ENCODE measurements at places on chromosomes 11 and 22.

GRCh38 chr11:92740276-92740675 is 229.2 kb upstream of the MTNR1B start:
- no peak for DNase-seq

- DNase-seq: no peak
These were observed 60.5 kb downstream of the CEP164 start for GRCh38 chr11:117387992-117388755.

DNA sequence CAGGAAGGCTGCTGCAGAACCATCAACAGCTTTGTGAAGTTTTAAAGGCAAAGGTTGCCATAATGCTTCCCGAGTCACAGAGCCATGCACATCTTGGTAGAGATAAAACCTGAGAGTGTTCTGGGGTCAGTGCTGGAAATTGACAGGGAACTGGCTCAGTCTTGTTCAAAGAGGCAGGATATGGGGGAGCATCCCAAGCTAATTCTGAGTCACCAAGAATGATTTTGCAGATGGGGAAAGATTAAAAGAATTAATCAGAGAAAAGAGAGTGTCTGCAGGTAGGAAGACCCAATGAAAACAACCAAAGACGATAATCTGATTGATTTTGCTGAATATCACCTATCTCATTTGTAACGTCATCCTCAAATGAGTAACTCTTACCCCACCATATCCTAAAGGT is 99.9 kb upstream of the CD44 start:
- no peak for DNase-seq

- no peak for DNase-seq
These were observed 72.2 kb downstream of the CCDC73 start for GRCh38 chr11:32722255-32722654.

- no peak for DNase-seq
These were observed 21.4 kb downstream of the XRRA1 start for GRCh38 chr11:74927496-74927895.

GRCh38 chr11:76207642-76208401 is 1.5 kb upstream of the WNT11 start:
- no peak for DNase-seq

DNA sequence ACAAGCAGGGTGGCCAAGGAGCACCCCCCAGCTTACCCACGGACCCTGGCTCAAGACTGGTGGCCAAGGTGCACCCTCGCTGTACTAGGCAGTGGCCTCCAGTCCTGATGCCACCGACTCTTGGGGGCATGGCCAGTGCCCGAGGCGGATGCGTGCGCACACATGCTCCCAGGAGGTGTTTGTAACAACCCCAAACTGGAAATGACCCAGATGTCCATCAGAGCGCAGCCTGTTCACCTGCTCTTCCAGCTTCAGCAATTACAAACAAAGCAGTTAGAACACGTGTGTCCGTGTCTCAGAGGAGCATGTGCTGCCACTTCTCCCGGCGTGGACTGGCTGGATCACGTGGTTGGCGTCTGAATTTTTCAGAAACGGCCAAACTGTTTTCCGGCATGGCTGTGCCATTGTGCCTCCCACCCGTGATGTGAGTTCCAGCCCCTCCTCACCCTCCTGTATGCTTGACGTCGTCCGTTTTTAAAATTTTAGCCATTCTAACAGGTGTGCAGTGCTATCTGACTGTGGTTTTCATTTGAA is 7.1 kb upstream of the MUC6 start:
- no peak for DNase-seq

DNA sequence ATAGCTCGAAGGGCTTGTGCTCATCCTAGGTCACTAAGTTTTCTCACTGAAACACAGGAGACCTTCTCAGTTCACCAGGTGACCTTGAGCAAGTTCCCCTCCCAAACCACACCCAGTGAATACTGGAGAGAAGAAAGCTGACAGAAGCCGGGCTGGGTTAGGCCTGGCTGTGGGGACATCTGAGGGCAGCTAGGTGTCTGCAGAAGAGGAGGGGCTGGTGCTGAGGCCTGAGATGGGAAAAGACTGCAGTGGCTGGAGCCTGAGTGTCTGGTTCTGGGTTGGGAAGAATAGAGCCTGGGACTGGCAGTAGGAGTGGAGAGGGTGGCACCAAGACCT is 602 bp upstream of the INPP5J start:
- no peak for DNase-seq

- no peak for DNase-seq
These were observed 53.3 kb upstream of the CD44 start for GRCh38 chr11:35085531-35086165.

DNA sequence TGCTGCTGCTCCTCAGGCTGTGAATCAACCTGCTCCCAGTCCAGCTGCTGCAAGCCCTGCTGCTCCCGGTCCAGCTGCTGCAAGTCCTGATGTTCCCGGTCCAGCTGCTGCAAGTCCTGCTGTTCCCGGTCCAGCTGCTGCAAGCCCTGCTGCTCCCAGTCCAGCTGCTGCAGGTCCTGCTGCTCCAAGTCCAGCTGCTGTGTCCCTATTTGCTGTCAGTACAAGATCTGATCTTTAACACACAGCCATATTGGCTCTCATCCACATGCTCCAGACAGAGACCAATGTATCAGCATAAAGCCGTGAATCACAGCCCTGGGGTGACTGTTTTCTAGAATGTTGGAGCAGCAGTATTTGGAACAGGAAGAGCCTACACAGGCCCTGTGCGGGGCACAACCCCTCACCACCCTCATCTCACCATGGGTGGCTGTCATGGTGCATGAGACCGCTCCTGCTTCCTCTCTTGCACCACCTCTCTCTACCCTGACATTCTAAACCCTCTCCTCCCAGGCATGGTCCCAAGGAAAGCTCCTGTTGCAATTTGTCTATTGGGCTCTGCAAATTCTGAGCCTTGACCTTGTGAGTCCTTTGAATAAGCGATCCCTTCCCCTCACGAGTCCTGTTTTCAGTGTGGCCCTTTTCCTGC is 3.5 kb downstream of the KRTAP5-10 start:
- DNase-seq: no peak

GRCh38 chr22:49918911-49919881 is 762 bp downstream of the CRELD2 start:
- DNase-seq: no peak

- DNase-seq: no peak
These were observed 18.9 kb upstream of the HEPHL1 start for GRCh38 chr11:94002226-94002625.

GRCh38 chr22:35349704-35350538 is 31.0 kb upstream of the HMOX1 start:
- DNase-seq: no peak

DNA sequence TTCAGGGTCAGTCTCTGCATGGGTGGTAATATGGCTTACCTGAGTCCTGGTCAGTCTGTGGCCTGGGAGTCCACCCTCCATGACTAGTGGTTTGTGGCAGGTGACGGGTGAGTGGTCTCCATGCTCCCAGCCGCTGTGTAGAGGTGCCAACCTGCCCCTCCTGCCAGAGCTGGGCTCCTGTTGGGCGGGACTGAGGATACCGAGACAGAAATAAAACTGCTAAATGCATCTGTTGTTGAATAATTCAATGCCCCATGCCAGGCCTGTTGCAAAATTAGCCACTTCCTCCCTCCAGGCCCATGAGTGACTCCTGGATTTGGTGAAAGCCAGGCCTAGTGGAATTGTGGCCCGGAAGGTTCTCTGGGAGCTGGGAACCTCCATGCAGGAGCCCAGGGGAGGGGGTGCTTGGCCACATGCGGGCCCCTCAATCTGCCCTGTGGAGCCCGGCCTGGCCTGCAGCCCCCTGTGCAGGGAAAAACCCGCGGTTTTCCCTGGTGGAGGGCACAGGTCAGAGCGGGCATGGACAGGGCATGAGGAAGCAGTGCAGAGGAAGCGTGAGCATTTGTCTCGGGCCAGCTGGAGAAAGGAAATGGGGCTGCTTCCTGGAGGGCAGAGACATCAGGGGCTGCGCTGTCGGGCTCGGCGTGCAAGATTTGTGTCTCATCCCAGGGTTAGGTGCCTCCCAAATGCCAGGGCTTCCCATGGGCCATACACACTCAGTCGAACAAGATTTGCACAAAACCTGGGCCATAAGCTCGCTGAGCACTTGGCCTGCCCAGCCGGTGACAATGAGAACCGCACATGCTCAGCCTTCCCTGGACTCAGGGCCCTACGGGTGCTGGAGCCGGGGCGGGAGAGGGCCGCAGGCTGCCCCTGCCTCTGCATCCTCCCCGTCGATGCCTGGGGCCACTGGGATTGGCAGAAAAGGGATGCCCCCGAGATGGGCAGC is 66.9 kb downstream of the KCNQ1 start:
- no peak for DNase-seq

DNA sequence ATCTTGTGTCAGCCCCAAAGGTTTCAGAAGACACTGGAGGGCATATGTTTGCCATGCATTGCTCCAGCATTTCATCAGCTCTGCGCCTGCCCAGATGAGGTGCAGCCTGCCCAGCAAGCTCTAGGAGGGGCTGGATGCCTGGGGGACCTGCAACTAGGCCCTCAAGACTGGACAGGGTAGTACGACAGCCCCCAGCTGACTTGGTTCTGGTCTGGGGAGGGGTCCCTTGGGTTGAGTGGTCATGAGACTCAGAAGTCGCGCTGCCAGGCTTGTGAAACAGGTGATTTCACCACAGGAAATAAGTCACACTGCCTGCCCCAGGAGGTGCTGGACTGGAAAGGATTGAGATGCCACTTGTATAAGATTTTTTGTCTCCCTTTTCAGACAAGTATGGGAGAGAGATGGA is 23.4 kb downstream of the TPBGL start:
- no peak for DNase-seq

- no peak for DNase-seq
These were observed 1.0 kb upstream of the ATG2A start for GRCh38 chr11:64918017-64918416.

DNA sequence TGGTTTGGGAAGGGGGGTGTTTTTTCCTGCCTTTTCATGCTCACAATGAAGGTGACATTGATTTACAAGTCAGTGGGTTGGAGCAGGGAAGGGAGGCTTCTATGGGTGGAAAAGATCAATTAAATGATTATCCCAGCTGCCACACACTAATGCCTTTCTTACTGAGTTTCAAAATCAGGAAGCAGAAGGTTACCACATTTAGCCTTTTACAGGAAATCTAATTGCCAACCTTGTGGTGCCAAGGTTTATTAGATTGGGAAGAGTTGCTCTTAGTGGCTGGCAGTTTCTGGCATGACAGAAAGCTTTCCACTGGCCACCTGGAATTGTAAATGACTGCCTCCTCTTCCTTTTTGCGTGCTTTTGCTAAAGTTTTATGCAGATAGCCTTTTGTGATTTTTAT is 98.7 kb downstream of the NAV2 start:
- no peak for DNase-seq

GRCh38 chr11:73461964-73462363 is 85.8 kb downstream of the RELT start:
- DNase-seq: no peak

- DNase-seq: no peak
These were observed 72.9 kb downstream of the DSCAML1 start for GRCh38 chr11:117724104-117724503.

DNA sequence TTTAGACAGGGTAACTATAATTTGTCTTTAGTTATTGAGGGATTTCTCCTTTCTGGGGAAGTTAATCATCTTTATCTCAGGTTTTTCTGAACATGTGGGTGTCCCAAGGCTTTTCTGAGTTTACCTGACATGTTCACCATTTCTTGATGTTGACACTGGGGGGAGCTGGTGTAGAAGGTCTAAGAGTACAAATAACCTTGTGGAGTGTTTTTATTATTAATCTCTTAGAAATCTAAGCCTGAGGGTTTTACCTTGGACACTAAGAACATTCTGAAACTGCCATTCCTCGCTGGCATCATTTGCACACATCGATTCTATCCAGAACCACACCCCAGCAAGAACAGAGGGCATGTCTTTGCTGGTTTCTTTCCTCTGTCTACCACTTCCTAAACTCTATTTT is 15.6 kb upstream of the C11orf91 start:
- no peak for DNase-seq

- no peak for DNase-seq
These were observed 45.1 kb upstream of the LMO2 start for GRCh38 chr11:33936725-33937604.

GRCh38 chr22:35437049-35437448 is 37.1 kb downstream of the MCM5 start:
- no peak for DNase-seq

DNA sequence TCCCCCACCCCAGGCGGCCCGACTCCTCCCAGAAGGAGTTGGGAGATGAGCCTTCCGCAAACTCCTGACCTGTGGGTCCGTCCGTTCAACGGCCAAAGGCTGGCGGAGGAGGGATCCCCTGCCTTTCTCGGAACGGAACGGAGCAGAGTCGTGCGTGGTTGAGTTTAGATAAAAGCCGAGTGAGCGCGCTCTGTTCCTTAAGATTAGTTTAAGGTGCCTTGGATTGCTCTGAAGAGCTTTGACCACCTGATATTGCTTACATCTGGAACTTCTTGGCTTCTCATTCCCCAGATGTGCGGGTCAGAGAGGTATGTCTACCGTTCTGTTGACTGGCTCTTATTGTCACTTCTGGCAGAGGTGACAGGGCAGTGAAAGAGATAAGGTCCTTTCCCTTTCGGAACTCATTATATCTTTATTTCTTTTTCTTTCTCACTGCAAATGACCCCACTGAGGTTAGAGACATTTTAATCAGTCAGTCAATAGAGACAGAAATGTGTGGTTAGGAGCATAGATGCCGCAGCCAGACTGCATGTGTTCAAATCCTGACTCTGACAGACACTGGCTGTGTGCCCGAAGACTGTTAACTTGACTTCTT is at the start of gene TRIM6:
Gene TRIM6, plus strand, starts transcription at position 31 of the 595 bp plus-strand sequence. Its CDS starts 261 bp downstream, at position 292.
- DNase-seq: no peak

DNA sequence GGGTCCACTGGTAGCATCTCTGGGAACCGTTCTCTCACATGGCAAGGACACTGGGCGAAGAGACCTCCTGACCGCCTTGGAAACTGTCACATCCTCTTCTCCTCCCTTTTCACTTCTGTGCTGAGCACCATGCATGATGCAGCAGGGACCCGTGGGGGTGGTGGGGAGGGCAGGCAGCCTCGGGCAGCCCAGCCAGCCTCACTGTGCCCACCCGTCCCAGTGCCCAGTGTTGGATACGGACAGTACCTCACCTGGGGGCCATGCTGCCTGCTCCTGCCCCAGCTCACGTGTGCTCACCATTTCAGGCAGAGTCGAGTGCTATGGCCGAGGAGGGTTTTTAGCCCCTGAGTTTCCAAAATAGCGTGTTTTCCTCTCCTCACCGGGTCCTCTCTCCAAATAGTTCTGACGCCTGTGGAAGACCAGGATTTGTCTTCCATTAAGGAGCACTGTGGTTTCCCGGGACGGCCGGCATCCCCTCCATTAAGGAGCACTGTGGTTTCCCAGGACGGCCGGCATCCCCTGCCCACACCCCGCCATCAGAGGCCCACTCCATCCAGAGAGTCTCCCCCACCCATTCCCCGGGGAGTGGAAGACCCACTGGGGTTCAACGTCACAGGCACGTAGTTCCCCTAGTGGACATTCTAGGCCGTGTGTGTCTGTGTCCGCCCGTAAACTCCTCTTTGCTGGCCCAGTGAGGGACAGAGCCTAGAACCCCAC is 22.4 kb downstream of the B3GAT1 start:
- DNase-seq: no peak

GRCh38 chr11:34317036-34317360 is 40.8 kb downstream of the ABTB2 start:
- DNase-seq: no peak

DNA sequence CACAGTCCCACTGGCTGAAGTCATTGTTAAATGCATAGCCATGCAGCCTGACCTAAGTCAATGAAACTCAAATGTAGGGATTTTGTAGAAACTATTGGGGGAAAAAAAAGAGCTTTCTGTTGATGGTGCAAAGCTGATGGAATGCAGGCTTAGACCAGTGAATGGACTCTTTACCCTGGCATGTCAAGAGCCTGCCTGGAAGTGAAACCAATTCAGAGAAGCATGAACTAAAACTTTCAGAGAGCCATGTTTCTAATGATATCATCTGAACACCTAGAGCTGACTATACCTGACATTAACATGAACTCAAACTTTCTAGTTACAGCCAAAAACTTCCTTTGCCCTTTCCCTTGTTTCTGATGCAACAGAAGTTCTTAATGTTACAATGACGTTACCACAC is 89.0 kb downstream of the APIP start:
- no peak for DNase-seq

Measured in cortex of kidney (tissue), 1 donor.